ENCODE measurements at places on chromosomes 4 and X.

DNA sequence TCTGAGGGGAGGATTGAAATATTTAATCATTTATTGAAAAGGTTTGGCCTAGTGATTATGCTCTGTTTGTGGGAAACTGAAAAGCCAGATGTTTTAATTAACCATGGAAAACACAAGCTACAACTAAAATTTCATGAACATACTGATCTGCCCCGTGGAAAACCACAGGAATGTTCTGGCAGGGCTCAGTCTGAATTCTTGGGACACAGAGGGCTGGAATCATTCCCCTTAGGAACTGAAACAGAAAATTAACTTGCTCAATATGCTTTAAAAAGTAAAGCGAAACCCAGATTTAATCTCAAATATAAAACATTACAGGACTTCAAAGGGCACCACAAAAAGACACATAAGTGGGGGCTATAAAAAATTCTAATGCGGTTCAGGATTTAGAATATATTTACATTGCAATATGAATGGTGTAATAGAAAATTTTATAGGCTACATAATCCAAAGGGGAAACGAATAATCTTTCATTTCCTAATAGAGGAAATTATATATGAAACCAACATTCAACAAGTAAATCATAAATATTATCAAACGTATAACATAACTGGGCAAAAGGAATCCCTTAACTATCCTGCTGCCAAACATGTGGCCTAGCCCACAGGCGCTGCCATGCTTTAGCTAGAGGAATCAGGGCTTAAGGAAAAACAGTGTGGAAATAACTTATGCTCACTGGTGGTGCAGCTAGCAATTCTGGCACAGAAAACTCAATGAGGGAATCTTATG lies 70.9 kb downstream of the APBB2 start:
- no peak for DNase-seq

GRCh38 chr4:155442267-155443105 lies 65.7 kb upstream of the MAP9 start:
- no peak for DNase-seq

DNA sequence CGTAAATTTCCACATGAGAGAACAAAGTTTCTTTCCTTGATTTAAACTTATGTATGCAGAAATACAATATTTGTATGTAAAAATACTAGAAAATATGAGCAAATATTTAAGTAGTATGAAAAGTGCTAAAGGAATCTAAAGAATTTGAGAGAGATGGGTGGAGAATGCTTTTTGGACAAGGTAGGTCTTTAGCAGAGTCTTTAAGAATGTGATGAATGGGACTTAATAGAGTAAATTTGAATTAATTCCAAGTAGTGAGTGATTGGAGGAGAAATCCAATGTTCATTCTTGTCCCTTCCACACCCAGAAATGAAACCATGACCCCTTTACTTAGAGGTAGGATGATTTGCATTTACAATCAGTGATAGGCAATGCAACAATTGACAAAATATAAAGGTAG lies 570.9 kb upstream of the ZFP42 start:
- no peak for DNase-seq

DNA sequence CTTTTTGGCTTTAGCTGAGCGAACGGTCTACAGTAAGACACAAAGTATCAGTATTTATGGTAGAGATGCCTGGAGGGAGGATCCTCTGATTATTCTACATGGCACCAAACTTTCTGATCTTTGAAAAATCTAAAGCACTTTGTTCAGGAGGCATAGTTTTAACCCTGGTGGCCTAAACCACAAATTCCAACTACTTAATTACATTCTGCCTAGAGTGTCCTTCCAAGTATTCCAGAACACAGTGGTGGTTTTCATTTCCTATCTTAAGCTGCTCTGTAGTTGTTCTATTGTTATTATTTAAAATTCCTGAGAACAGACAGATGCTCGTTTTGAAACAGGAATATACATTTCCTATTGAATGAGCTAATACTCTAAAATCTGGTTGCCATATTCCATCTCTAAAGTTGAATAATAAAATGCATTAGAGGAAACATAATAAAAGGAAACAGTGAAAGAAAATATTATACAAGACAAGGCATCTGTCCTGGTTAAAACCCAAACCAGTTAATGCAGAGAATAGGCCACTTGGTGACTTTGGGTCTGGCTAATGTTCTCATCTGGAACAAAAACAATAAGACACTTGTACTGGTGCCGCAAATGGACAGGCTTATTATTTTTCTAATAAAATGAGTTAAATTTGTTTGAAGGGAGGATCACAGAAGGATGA lies 657.4 kb downstream of the SPRY1 start:
- no peak for DNase-seq

DNA sequence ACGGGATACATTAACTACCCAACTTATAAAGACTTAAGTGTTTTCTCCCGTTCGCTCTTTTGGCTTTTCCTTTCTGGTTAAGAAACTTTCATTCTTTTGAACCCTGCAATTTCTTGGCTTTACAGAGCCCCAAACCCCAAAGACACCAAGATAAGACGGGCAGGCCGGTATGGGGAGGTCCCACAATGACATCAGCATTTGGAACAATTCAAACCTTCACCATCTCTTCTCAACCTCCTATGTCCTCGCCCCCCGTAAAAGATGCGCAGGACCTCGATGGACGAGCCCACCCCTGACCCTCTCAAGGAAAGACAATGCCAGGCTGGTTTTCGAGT lies 999 bp downstream of the ZNF518B start:
- no peak for DNase-seq

DNA sequence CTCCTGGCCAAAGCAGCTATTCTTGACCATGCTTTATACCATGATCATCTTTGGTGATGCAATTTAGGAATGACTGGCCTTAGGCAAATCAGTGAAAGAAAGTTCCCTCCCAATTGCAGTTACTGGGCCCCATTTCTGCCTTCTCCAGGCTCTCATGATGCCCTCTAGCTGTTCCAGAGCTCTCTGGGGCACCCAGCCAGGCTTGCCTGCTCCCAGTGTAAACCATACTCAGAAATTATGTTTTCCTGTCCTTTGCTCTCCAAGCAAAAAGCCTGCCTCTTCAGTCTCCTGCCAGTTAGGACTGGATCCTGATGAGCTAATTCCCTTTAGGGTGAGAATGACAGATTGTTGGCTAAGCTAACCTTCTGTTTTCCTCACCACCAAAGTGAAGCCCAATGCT lies 85.3 kb upstream of the RBPJ start:
- DNase-seq: no peak

- DNase-seq: no peak
These were observed 79.4 kb downstream of the DCTD start for GRCh38 chr4:182837831-182838230.

DNA sequence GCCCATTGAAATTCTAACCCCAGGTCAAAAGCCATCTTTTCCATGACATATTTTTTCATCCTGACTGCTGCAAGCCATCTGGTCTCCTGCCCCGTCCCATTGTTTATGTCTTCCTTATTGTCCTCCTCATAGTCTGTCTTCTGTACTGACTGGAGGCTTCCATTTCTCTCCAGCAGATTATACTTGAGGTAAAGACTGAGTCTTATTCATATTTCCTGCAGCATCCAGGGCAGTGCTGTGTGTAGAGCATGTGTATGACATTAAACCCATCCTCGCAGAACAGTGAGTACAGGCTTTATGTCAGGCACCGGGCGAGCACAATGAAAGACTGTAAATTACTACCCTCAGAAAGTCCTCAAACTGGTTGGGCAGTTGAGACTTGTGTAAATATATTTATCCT lies 275.1 kb downstream of the C4orf33 start:
- no peak for DNase-seq

DNA sequence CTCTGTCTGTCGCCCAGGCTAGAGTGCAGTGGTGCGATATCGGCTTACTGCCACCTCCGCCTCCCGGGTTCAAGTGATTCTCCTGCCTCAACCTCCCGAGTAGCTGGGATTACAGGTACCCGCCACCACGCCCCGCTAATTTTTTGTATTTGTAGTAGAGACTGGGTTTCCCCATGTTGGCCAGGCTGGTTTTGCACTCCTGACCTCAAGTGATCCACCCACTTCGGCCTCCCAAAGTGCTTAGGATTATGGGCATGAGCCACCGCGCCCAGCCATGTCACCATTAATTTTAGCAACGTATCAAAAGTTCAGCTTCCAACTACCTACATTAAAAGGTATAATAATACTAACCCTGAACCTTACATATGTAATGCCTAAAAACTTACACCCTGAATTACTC lies 940 bp upstream of the UTP3 start:
- DNase-seq: no peak

- no peak for DNase-seq
These were observed 756 bp downstream of the PABPC5 start for GRCh38 chrX:91435395-91435794.

DNA sequence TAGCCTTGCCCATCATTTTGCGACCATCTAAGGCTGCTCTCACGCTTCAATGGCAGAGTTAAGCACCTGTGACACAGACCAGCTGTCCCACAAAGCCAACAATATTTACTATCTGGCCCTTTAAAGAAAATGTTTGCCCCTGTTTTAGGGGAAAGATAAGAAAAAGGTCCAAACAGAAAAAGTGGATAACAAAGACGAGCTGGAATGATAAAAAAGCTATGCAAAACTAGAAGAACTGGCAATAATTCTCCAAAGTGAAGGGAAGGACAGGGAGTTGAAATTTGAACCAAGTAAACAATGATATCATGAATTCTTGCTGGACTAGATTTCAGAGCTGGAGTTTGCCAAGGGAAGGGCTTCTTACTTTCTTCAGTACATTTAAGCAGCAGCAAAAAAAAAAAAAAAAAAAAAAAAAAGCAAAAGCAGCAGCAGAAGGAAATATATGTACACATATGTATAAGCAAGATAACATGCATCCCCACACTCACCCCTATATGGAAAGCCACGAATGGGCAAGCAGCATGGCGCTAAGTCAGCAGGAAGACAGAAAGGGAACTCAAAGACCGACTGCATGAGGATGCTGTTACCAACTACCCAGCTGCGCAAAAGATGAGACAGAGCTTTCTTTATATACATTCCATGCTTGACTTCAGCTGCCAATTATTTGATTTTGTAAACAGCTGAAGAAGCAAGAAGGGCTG lies 12.5 kb downstream of the TRAPPC2 start:
- no peak for DNase-seq

DNA sequence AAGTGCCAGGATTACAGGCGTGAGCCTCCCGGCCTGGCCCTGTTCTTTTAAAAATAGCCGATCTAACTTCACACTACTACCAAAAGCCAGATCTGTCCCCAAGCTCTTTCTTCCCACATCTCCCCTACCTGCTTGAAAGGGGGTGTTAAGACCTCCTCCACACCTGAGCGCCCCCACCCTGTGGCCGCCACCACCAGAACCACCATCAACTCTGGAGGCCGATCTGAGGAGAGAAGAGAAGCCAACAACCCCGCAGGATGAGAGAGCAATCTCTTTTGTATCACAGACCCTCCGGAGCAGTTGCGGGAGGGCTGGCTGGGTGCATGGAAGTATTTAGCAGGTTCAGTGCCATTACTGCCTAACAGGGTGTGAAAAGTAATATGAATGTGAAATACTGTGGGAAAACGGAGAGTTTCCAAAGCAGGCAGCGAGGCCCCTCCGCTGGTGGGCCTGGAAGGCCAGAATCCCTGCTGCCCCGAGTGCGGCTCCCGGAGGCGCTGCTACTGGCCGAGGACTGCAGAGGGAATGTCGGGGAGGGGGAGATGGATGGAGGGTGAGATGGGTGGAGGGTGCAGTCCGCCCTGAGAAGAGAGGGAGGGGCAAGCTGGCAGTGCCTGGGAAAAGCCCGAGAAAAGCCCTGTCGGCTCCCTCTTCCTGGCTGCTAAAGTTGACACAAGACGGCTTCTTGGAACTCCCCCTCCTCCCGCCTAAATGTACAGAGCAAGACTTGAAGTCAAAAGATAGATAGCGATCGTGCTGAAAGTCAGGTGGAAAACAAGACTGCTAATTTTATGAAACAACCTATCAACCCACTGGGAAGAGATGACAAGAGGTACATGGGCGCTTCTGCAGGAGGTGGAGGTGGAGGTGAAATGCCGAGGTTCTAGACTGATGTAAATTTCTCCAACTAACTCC lies 22.3 kb downstream of the HAND2 start:
- DNase-seq: no peak

GRCh38 chr4:25466966-25467697 lies 90.1 kb downstream of the ANAPC4 start:
- no peak for DNase-seq

GRCh38 chr4:153542131-153542530 lies 76.0 kb downstream of the TMEM131L start:
- no peak for DNase-seq

GRCh38 chr4:176210101-176210500 lies 14.7 kb upstream of the SPATA4 start:
- no peak for DNase-seq

GRCh38 chr4:80266902-80267380 lies 477 bp downstream of the FGF5 start:
- DNase-seq: no peak

DNA sequence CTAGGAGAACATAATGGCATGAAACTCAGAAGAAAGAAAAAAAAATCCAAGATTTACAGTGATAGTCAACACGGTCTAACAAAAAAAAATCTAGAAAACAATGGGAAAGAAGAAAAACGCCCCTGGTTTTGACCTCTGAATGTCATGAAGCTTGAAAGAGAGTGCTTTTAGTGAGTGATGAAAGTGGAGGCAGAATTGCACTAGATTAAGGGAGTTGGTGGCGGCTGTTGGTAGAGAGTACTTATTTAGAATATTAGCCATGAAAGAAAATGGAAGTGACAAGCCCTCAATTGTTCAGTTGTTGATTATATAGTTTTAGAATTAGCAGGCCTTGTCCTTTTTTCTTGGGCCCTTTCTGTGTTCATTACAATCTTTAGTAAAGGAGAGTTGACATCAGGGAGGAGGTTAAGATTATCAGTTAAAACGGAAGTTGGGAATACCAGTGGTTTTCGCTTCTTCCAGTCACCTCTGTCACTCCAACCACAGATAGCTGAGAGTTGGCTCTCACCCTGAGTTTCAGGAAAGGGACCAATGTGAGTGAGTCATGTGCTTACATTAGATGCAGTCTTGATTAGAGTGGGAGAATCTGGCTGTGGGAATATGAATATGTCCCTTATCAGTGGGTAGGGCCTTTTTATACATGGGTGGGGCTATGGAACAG lies 29.7 kb downstream of the EREG start:
- no peak for DNase-seq

DNA sequence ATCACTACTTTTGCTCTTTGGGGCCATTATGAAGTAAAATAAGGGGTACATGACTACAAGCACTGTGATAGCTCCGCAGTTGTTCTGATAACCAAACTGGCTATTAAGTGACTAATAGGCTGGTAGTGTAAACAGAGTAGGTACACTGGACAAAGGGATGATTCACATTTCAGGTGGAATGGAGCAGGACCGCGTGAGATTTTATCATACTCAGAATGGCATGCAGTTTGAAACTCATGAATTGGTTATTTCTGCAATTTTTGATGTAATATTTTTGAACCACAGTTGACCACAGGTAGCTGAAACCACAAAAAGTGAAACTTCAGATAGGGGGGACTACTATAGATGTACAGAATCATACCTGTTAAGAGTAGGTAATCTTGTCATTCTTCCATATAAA lies 55.8 kb downstream of the PAK3 start:
- DNase-seq: no peak

Measured in cortex of kidney (tissue), 1 donor.